A549 (cell line): ENCODE measurements at places on chromosomes 4 and X.

DNA sequence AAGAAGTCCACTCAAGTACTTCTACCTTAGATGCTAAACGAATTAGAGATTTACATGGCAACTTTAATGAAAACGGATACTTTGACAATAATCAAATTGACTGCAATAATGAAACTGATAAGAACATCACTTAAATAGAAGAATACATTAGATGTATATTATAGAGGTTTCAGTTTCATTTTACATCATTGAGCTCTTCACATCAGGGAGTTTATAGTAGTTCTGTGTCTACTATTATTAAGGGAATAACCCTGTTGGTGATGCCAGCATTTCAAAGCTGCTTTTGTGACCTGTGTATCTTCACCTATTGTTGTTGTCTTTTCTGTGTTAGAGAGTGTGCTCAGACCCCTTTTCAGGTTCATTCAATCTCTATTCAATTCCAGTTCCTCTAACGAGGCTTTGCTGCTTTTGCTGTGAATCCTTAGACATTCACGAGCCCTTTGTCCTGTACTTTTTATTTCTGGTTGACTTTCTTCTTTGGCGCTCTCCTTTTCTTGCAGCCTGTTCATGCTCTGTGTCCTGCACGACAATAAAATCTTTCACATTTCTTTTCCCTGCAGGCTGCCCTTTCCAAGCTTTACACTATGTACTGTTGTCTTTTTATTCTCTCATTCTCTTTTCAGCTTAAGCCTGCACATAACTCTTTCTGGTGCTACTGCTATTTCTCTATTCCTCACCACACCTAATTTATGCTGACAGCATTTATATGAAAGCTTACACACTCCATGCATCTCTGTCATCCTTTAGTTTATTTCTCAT is 232.1 kb downstream of the CPE start:
- DNase-seq: no peak

DNA sequence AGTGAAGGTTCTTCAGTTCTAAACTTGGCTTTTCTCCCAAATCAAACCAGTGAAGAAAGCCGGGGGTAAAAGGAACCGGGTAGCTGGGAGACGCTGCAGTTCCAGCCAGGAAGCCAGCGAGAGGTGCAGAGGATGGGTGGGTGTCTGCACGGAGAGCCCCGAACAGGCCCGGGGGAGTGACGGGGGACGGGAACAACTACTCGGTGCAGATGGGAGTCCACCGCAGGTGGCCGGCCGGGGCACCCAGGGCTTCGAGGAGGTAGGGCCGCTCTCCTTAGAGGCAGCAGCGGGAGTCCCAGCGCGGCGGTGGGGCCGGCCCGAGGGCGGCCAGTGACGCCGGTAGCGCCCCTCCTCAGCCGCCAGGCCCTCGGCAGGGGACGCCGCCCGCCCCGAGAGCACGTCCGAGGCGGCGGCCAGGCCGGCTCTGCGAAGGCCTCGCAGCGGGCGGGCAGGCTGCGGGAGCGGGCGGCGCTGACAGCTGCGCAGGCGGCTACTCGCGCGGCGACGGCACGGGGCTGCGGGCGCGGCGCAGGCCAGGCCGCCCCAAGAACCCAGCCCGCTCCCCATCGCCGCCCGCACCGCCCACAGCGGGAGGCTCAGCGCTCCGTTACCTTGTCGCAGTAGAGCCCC is 449 bp downstream of the FBXL5 start:
- peak; percentile 21 for DNase-seq

DNA sequence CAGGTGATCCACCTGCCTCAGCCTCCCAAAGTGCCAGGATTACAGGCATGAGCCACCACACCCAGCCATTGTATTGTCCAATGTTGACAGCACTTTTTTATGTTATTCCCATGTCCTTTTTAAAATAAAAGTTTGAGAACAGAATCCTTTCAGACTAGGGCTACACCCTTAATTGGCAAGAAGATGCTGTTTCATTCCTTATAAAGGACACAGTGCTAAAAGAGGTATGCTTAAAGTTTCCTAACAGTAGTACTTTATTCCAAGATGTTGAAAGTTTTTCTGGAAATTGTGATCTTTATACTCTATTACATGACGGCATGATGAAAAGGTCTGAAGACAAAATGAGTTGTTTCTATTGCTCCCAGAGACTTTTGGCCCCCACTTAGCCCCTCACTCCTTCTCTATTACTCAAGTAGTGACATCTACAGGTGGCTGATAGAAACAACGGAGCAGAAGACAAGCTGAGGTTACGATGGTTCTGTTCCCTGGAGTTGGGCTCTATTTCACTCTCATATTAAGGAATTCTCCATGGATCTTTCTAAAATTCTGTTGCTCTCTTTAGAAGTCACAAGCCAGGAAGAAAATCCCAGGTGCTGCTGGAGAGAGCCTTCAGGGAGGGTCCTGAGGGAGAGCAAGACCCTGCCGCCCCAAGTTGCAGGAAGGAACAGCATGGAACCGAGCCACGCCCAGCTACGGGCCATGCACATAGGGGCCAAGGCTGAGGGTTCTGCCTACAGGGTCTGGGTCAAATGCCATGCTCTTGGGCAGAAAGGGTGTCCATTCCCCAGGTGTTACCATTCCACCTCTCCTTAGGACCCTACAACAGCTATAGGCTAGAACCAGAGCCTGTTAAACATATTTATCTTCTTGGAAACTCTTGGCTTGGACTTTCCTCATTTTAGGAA is 22.8 kb downstream of the RPL9 start:
- no peak for DNase-seq

DNA sequence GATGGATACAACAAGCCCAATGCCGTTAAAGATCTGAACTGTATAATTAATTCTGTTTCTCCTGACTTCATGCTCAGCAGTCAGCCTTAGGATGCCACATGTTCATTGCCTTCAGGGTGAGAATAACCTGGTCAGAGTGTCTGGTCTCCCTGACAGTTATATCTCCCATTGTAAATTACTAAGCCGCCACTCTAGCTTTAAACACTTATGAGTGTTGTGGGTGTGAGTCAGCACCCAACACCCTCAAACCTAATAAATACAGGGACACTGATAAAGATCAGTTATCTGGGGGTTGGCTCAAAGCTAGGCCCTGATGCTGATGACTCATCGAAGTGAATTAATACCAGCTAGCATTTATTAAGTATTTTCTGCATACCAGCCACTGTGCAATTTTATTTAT is 64.9 kb upstream of the DYNLT3 start:
- DNase-seq: no peak

DNA sequence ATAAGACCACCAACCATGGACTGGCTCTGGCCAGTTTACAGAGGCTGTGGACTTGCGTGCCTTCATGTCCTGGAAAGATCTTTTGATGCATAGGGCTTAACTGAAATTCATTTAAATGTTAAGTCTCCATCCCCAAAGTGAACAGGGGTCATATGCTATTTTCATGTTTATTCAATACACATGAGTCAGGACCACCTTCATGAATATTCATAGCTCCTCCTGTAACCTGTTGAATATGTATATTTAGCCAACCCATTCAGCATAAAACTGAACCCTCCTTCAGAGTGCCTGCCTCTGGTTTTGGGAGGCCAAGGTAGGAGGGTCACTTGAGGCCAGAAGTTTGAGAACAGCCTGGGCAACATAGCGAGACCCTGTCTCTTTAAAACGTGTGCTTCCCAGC is 7.1 kb downstream of the CTPS2 start:
- no peak for DNase-seq

- DNase-seq: no peak
These were observed 1574.3 kb upstream of the PABPC4L start for GRCh38 chr4:135775909-135776308.

DNA sequence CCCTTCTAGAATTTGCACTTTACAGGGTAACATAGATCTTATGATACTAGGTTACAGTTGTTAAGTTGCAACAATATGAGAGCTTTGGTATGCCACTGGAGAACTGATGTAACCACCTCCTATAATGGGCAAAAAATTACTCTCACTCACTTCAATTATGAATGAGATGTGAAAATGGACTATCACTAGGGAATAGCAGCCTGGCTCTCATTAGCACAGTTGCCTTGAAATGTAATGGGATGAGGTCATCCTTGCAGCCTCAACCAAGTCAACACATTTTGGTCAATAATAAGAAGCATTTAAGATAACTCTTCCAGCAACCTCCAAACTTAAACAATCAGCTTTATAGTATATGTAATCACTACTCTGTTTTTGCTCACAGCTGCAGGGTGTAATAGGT is 69.4 kb downstream of the TBC1D9 start:
- DNase-seq: no peak

- DNase-seq: no peak
These were observed 616.7 kb upstream of the PCDH7 start for GRCh38 chr4:30103455-30103854.

- no peak for DNase-seq
These were observed 161.3 kb upstream of the MAGEB18 start for GRCh38 chrX:25976683-25977310.

DNA sequence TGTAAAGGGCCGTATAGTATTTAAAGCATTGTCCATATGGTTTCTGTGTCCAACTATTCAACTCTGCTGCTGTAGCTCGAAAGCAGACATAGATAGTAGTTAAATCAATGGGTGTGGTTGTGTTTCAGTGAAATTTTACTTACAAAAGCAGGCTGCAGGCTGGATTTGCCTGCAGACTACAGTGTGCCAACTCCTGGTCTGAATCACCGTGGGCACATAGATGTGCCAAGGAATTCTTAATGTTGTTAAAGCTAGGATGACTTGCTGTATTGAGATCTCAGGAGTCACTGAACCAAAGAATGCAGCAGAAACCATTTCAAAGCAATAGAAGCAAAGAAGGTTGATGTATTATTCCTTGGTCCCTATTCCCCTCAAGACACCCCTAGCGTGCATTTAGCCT is 379.0 kb downstream of the STIM2 start:
- DNase-seq: no peak

DNA sequence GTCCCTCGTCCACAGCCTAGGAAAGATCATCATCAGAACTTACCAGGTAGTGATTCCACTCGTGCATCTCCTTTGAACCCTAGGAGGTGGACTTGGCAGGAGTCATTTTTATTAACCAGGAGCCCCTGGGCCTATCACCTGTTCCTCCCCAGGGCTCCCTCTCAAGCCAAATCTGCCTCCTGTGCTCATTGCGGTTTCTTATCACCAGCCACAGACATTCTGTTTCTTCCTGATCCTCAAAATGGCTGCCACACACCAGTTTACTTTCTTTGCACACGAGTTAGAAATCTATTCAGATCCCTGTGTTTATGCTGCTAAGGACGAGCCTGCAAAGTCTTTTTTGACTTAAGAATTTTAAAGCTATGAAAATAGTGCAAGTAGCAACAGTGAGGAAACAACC is 354.5 kb upstream of the BOD1L1 start:
- no peak for DNase-seq
